CD4-positive, CD25-positive, alpha-beta regulatory T cell (primary cell): ENCODE measurements at places on chromosomes 4 and X.

DNA sequence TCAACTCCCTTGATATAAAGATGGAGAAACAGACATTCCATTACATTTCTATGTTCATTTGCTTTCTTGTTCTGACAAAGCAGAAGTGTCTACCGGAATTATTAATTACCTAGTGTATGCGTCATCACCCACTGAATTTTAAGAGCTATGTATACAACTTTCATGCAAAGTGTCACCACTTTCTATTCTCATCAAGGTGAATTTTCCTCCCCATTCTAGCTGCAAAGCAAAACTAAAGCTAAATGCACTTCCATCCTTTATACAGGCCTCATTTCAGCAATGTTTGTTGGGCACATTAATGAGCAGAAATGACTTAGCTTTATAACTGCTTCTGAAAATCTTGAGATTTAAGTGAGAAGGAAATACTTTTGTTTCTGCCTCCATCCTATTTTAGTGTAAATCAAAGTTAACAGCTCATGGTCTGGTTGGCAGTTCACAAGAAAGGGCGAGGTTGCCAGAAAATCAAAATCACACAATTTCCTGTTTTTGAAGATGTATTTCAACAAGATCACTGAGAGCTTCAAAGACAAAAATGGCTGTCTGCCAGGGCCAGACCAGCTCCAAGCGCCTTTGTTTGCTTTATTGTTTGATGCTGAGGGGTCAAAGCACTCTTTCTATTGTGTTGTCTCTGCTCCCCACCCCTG lies 7.2 kb upstream of the FAM9C start:
- DNase-seq, result peak; percentile 78

GRCh38 chrX:66004928-66005829 lies 34.7 kb downstream of the VSIG4 start:
- peak; percentile 37 for DNase-seq

GRCh38 chr4:147351083-147351787 lies 129.7 kb upstream of the EDNRA start:
- no peak for DNase-seq

GRCh38 chrX:17944833-17945497 lies 83.9 kb upstream of the RAI2 start:
- DNase-seq, result peak; percentile 15
